GM12892 (cell line): ENCODE measurements at places on chromosomes 6 and 20.

DNA sequence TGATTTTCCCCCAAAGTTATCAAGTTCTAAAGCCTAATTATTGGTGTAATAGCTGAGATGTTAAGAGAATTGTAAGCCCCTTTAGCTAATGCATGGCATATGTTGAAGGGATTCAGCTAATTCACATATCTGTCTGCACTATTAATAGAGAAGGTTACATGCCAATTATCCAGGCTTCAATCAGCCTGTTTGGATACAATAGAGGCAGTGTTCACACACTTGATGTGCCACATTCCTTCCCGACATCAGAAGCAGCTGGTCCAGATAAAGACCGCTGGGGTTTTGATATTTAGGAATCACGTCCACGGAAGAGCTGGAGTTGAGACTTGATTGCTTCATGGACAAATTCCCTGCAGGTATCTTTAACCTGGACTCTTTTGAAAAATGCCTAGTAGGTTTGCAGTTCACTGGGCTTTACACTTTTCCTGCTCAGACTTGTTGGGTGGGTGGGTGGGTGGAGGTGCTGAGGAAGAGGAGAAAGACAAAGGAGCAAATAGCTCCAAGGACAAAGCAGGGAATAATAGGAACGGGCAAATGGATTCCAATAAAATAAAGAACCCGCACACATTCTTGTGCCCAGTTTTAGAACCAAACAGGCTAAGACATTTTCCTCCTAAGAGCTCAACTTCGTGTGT, 142.6 kb upstream of the ZNF217 start:
- DNase-seq, result no peak

- no peak for DNase-seq
These were observed 287.5 kb downstream of the LRFN2 start for GRCh38 chr6:40299681-40300080.

GRCh38 chr6:148441454-148441911, 98.8 kb downstream of the SASH1 start:
- no peak for DNase-seq

- DNase-seq, result no peak
These were observed 46.2 kb upstream of the RNGTT start for GRCh38 chr6:89009624-89010059.

- no peak for DNase-seq
These were observed 257.1 kb downstream of the BCKDHB start for GRCh38 chr6:80363501-80364122.

- no peak for DNase-seq
These were observed 45.3 kb upstream of the TRDN start for GRCh38 chr6:123681957-123682462.

- no peak for DNase-seq
These were observed 735 bp downstream of the FAM135A start for GRCh38 chr6:70413992-70414494.

DNA sequence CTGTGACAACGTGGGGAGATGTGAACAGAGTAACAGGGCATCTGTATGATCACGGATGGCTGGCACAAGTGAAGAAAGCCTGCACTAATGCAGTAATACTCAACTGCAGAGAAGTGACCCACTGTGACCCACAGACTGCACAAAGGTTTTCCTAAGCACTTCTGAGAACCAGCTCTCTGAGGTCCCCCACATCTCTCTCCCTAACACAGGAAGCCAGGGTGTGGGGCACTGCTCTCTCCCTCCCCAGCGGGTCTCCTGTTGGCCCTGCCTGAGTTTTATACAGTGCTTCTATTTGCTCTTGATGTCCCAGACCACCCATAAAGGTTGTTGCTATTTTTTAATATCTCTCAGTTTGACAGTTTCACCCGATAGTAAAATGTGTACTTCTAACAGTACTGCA, 11.3 kb downstream of the APMAP start:
- no peak for DNase-seq

- DNase-seq, result no peak
These were observed 8.5 kb upstream of the TBXT start for GRCh38 chr6:166176106-166176505.

DNA sequence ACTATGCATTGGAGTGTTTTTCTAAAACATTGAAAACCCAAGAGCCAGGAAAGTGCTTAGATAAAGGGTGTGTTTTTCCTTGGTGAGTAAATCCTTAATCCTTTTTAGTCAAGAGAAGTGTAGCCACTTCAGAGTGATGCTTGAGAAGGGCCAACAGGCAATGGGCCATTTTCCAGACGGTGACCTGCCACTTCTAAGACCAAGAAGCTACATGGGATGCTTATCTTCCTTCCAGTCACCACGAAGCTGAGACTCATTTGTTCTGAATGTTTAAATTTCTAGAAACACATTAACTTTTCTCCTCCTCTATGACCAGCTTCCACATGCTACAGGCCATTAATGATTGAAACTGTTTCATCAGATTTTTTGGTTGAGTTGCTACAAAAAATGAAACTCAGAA, 34.4 kb upstream of the NHSL1 start:
- no peak for DNase-seq

DNA sequence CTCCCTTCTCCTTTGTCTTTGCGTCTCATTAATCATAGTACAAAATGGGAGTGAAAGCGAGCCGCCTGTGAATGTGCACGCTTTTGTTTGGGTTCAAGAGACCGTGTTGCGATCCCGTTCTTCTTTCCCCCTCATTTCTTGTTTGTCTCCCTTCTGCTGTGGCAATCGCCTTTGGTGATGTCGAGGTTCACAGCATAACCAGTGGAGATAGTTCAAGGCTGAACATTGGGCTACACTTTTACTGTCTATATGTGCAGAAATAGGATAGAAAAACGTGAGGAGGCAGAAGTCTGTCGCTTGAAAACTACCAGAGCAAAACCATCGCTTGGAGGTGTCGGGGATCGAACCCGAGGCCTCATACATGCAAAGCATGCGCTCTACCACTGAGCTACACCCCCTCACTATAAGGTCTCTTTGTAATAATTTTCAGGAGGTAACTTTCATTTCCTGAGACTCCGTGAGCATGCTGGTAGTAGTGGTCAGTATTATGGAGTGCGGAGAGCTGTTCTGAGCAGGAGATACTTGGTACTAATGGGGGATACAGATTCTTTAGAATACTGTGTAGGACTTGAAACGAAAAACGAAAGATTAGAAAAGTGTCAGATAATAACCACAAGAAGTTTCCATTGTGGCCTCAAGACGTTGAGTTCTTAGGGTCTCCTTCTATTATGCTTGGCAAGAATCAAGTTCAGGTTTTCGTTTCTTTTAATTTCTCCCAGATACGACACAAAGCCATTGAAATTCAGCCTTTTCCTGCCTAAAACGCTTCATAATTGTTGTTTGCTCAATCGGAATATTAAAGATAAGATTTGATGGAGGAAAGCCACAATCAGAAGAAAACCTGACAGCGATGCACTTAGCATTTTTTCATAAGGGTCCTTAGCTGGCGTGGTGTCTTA, 106.6 kb downstream of the TRIM27 start:
- no peak for DNase-seq

- DNase-seq, result no peak
These were observed 308.1 kb upstream of the SPTLC3 start for GRCh38 chr20:12700701-12701100.

DNA sequence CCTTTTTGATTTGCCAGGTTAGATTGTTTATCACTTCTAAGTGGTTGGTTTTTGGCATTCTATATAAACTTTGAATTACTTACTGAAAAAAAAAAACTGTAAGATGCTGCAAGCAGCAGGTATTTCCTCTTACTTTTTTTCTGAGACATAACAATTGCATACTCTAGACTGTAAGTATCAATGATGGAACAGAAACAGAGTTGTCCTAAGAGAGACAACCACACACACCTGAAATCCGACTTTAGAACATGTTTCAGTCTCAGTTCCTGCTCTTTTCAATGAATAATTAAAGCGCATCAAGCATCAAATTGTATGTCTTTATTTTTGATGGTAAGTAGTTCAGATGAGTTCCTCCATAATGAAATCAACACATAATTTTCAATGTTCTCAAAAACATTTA, 105.3 kb upstream of the KHDRBS2 start:
- DNase-seq, result no peak
